Immature natural killer cell (primary cell): ENCODE measurements at places on chromosomes 3 and 15. TPM values are rescaled to one million over a fixed set of nuclear protein-coding genes. Genes with fewer than 3 reads are reported as not detected.
A peak's percentile ranks its signal among the peaks of the same experiment; 100 is the strongest.

KLHL40 gene
- not detected for polyA plus RNA-seq

TM4SF4 gene
- not detected for polyA plus RNA-seq

FMN1 gene
- not detected for polyA plus RNA-seq

TRPM1 gene
- 0.11 TPM for polyA plus RNA-seq

DNA sequence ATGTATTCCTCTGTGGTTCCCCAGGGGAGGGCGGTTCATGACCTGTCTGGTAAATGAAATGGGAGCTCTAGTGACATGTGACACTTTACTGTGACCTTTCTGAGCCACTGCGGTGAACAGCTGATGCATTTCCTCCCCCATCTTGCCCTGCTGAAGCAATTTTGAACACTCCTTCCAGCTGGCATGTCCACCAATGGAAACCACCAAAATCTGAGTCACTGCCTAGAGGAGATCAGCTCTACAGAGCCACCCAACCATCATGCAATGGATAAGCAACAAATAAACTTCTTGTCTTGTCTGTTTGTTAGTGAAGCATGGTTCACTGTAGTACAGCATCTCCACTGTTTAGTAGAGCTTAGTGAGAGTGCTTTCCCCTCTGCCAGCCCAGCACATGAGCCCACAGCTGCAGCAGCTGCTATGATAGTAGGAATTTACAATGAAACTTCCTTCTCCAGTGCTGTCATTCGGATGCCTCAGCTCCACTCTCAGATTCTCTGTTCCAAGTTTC is 479.4 kb downstream of the NTRK3 start:
- H3K36me3 ChIP-seq: no peaks in the 10 kb centered on the region
- H3K27me3 ChIP-seq: peaks cover 2% of the 10 kb centered on the region
- no peak for DNase-seq
- H3K4me1 ChIP-seq: no peaks in the 10 kb centered on the region
- H3K27ac ChIP-seq: no peak overlapping the region
- H3K4me3 ChIP-seq: no peak overlapping the region

DNA sequence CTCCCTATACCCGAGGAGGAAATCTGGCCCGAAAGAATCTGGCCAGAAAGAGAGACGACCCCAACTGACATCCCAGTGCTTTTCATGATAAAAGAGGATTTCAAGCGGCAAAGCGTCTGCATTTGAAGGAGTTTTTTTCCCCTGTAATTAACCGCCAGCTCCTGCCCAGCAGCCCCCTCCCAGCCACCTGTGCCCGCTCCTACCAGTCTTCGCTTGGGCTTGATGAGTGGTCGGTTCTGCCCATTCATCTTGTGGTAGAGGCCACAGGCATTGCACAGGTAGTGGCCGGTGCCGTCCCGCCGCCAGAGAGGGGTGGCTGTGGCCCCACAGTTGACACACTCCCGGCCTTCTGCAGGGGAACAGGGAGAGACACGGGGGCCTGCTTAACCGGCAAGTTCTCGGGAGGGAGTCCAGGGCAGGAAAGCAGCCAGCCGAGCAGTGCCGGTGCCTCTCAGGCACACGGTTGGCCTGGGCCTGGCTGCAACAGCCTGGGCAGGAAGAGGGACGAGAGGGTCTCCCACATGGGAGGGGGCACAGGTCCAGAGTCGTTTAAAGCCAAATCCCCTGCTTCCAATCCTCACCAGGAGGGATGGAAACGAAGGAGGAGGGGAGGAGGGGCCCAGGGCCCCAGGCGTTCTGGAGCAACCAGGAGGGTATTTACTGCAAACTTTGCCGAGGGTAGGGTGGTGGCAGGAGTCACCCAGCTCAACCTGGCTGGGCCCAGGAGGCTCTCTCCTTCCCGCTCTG is 9.2 kb downstream of the GATA2 start:
- peak overlapping the region; percentile 61 for H3K4me3 ChIP-seq
- H3K27me3 ChIP-seq: peaks cover 42% of the 10 kb centered on the region
- no peak for DNase-seq
- H3K36me3 ChIP-seq: no peaks in the 10 kb centered on the region
- H3K4me1 ChIP-seq: peaks cover 13% of the 10 kb centered on the region
- H3K27ac ChIP-seq: no peak overlapping the region

- DNase-seq: no peak
- no peak overlapping the region for H3K4me3 ChIP-seq
- no peak overlapping the region for H3K27ac ChIP-seq
- H3K4me1 ChIP-seq: no peaks in the 10 kb centered on the region
- H3K27me3 ChIP-seq: no peaks in the 10 kb centered on the region
These were observed 47.7 kb upstream of the TRPC1 start for GRCh38 chr3:142676151-142676550.

DNA sequence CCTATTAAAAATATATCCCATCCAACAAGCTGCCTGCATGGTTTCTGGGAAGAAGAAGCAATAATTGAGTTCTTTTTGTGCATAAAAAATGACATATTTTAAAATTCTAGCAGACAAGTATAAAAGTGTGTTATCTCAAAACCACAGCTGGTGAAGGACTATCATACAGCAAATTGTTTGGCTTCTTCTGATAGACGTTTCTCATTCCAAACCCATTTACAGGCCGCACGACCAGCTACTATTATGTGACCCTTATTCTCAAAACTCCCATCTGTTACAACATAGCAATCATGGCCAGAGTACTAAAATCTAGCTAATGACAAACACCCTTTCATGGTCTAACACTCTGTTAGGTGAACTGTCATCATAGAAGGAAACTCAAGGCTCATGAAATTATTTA is 21.7 kb downstream of the ETFA start:
- H3K4me3 ChIP-seq: no peak overlapping the region
- H3K36me3 ChIP-seq: peaks cover 14% of the 10 kb centered on the region
- no peaks in the 10 kb centered on the region for H3K27me3 ChIP-seq
- no peak overlapping the region for H3K27ac ChIP-seq
- H3K4me1 ChIP-seq: peaks cover 58% of the 10 kb centered on the region
- DNase-seq: no peak

- H3K27ac ChIP-seq: no peak overlapping the region
- no peaks in the 10 kb centered on the region for H3K36me3 ChIP-seq
- no peak overlapping the region for H3K4me3 ChIP-seq
- H3K4me1 ChIP-seq: peaks cover 2% of the 10 kb centered on the region
- peaks cover 4% of the 10 kb centered on the region for H3K27me3 ChIP-seq
These were observed 64.6 kb downstream of the CD200 start for GRCh38 chr3:112397556-112397955.

DNA sequence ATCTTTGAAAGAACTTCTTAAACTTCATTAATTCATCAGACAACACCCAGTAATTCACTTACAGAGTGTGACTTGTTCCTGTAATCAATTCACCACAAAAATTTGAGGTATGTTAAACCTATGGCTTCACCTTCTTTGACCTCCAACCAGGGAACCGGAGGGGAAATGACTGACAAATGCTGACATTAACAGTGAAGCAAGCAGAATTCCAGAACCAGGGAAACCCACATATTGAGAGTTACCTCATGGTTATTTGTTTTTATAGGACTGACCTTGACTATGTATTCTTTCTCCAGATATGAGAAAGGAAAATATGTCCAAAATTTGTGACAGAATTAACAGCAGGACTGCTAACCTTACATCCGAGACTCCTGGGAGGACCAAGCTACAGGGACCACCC is 2.7 kb downstream of the P3H2 start:
- peaks cover 22% of the 10 kb centered on the region for H3K27me3 ChIP-seq
- H3K27ac ChIP-seq: no peak overlapping the region
- peaks cover 4% of the 10 kb centered on the region for H3K36me3 ChIP-seq
- peaks cover 2% of the 10 kb centered on the region for H3K4me1 ChIP-seq

- H3K4me1 ChIP-seq: no peaks in the 10 kb centered on the region
- no peak for DNase-seq
- H3K4me3 ChIP-seq: no peak overlapping the region
- no peaks in the 10 kb centered on the region for H3K27me3 ChIP-seq
- no peaks in the 10 kb centered on the region for H3K36me3 ChIP-seq
These were observed 1556.2 kb upstream of the GBE1 start for GRCh38 chr3:83317605-83318004.

GRCh38 chr15:67124911-67125588 is 59.6 kb downstream of the SMAD3 start:
- DNase-seq: no peak
- no peaks in the 10 kb centered on the region for H3K36me3 ChIP-seq
- peaks cover 71% of the 10 kb centered on the region for H3K4me1 ChIP-seq
- H3K27me3 ChIP-seq: peaks cover 10% of the 10 kb centered on the region

GRCh38 chr3:56342475-56342874 is 125.8 kb downstream of the ERC2 start:
- H3K36me3 ChIP-seq: no peaks in the 10 kb centered on the region
- H3K4me1 ChIP-seq: no peaks in the 10 kb centered on the region
- no peak for DNase-seq
- H3K4me3 ChIP-seq: no peak overlapping the region
